ENCODE measurements at places on chromosomes 4 and X.

- DNase-seq: no peak
These were observed 5.0 kb upstream of the MMAA start for GRCh38 chr4:145614233-145614610.

DNA sequence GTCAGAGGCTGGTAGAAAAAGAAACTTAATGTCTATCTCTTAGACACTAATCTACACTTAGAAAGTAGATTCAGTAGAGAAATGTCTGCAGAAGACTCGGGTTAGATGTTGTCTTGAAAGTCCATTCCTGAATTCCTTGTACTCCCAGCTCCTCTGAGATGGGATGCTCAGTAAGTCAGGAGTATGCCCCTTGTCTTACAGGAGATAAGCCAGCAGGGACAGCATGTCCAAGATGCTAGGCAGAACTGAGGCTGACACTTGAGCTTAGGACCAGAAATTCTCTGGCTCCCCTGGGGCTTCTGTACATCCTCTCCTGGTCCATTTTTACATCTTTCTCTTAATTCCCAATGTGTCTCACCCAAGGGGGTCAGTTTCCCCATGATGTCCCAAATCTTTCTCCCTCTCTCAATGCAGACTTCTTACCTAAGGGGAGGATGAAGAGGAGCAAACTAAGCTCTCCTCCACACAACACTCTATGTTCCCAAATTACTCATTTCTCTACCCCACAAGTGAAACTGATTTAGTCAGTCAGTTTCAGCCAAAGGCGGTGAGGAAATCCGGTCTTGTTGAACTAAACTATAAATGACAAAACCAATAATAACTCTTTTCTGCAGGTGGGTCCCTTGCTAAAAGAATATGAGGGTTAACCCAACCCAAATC, 558.2 kb upstream of the DIPK2B start:
- DNase-seq: no peak

DNA sequence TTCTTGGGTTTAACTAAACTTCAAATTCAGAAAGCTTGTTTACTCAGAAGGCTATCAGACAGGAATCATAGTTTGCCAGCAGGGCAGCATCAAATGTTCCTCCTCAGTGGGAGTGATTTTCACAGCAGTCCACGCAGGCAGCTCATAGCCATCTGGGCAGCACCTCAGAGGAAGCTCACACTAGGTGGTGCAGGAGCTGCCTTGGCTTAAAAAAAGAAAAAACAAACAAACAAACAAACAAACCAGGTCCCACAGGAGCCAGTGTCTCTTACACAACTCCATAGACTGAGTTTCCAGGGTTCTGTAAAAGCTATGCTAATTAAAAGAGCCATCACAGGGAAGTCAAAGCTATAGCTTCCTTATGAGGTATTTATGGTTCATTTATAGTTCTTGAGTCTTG, 10.5 kb upstream of the KLHL5 start:
- DNase-seq: no peak

- no peak for DNase-seq
These were observed 66.6 kb downstream of the ING2 start for GRCh38 chr4:183571350-183571941.

DNA sequence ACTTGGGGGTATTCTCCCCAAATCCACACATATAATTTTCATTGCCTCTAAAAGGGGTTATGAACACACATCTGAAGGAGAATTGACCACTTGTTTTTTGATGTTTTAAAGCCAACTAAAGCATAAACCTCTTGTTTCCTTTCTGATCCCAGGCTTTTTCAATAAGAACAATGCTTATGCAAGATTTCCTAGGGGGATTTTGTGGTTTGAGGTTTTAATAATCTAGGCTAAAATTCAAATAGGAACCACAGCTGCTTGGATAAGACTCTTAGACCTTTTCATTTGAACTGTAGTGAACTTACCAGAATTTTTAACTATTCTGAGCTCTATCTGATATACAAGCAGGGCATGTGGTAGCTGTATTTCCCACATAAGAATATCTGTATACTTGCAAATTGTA, 651.1 kb downstream of the ANKRD50 start:
- DNase-seq: no peak

All from hippocampal formation (tissue), 2 donors.